ENCODE measurements at places on chromosomes 11 and 22. TPM values are rescaled to one million over a fixed set of nuclear protein-coding genes. Genes with fewer than 3 reads are reported as not detected.

Gene CDC45
- 0.32 TPM for total RNA-seq

- no peak for DNase-seq
Observed at GRCh38 chr11:128686745-128687177, 7.1 kb upstream of the FLI1 start.

- no peak for DNase-seq
Observed at GRCh38 chr11:119315131-119316015, 1.6 kb downstream of the MCAM start.

- DNase-seq, result no peak
Observed at GRCh38 chr11:128784059-128784804, 82.9 kb downstream of the KCNJ1 start.

GRCh38 chr11:27698872-27699241 lies 1.4 kb downstream of the BDNF start:
- no peak for DNase-seq

GRCh38 chr11:45285250-45285828 lies 802 bp downstream of the SYT13 start:
- no peak for DNase-seq

DNA sequence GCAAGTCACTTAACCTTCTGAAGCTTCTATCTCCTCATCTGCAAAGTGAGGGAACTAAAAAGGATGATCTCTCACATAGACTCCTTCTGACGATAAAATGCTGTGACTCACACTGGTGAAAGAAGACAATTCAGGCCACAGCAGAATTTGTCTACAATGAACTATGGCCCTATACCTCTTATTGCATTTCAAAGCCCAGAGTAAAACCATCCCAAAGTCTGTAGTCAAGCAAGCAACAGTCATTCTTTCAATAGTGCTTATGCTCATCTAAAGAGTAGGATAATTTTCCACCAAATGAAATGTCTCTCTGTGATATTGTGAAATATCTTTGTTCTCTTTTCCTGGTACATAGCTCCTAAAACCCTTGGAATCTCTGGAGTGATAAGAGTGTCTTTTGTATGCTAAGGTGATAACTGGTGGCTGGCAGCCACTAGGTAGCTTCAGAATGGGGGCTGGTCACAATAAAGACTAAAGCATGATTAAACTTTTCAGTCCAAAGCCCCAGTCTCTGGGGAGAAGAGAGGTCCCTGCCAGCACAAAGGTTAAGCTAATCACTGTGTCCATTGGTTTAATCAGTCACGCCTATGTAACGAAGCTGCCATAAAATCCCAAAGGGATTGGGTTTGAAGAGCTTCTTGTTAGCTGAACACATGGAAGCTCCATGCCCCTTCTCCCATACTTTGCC lies 30.8 kb downstream of the SYTL2 start:
- no peak for DNase-seq

All from esophagus muscularis mucosa (tissue), 4 donors.